ENCODE measurements at places on chromosomes 3 and 15. TPM values are rescaled to one million over a fixed set of nuclear protein-coding genes. Genes with fewer than 3 reads are reported as not detected.

PRR20G gene
- not detected for total RNA-seq

CCR9 gene
- total RNA-seq = not detected

FSIP1 gene
- 7.4 TPM for total RNA-seq

CHL1 gene
- total RNA-seq = 896 TPM

HRG gene
- total RNA-seq = not detected

KLHL6 gene
- 0.49 TPM for total RNA-seq

AP3B2 gene
- 45.7 TPM for total RNA-seq

DUOXA1 gene
- total RNA-seq = under 0.01 TPM

FETUB gene
- not detected for total RNA-seq

TGM4 gene
- not detected for total RNA-seq

GBE1 gene
- total RNA-seq = 15.7 TPM

CD86 gene
- 1.2 TPM for total RNA-seq

NOX5 gene
- total RNA-seq = not detected

ZNF385D gene
- total RNA-seq = 15.7 TPM

C3orf85 gene
- total RNA-seq = not detected

DCUN1D1 gene
- total RNA-seq = 44.7 TPM

SLC28A1 gene
- not detected for total RNA-seq

APOD gene
- 7.4 TPM for total RNA-seq

ZBED2 gene
- total RNA-seq = not detected

EOMES gene
- 7.1 TPM for total RNA-seq

FAM107A gene
- total RNA-seq = 32.2 TPM

GHRL gene
- total RNA-seq = 0.25 TPM

PARP15 gene
- total RNA-seq = 0.49 TPM

ZKSCAN7 gene
- 21.9 TPM for total RNA-seq

SHQ1 gene
- total RNA-seq = 13.3 TPM

PAK6 gene
- 14.3 TPM for total RNA-seq

FRMD5 gene
- total RNA-seq = 19.7 TPM

FNDC3B gene
- total RNA-seq = 11.1 TPM

MST1R gene
- total RNA-seq = 0.49 TPM

PYDC2 gene
- total RNA-seq = not detected

SPINK8 gene
- not detected for total RNA-seq

ONECUT1 gene
- total RNA-seq = not detected

GOLGA8G gene
- total RNA-seq = not detected

NLGN1 gene
- 61.0 TPM for total RNA-seq

RAB6B gene
- total RNA-seq = 88.3 TPM

LHFPL4 gene
- 29.5 TPM for total RNA-seq

SGO1 gene
- total RNA-seq = 2.0 TPM

SLC12A1 gene
- 0.98 TPM for total RNA-seq

CCR4 gene
- not detected for total RNA-seq

OR5K2 gene
- total RNA-seq = not detected

RTP4 gene
- total RNA-seq = not detected

DNASE1L3 gene
- total RNA-seq = 0.74 TPM

Measured in temporal lobe (tissue), 4 donors.